ENCODE measurements at places on chromosomes 12 and 14.

DNA sequence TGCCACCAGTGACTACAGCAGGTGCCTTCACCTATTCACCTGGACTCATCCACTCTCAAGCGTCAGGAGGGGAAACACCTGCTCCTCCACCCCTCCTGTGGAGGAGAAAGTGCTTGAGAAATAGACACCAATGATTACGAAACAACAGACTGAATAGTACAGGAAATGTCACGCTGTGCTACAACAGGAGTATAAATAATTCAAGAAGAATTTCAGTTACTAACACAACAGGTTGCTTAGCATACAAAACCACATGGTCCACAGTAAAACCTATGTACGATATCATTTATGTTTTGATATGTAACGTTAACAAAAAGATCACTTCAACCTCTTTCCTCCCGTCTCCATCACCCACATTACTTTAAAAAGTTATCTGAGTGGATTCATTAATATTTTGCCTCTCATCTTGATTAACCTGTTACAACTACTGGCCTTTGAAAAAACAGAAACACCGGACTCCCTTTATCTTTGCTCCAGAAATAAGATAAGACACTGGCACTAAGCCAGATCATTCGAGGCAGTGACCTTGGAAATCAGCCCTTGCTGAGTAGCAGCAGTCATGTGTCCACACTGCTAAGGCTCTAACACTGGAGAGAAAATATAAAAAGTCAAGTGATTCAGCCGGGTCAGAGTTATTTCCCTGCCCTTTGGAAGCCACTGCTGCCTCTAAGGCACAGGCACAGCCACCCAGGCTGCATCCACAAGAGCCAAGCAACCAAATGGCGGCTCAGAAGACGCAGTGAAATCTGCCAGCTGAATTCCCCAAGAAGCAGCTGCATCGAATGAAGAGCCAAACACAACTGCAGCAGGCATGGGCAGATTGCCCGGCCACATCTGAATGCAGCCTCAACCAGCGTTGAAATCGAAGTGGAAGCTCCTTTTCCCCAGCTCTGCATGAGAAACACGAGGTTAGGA lies 40.9 kb downstream of the NT5DC3 start:
- DNase-seq = no peak

DNA sequence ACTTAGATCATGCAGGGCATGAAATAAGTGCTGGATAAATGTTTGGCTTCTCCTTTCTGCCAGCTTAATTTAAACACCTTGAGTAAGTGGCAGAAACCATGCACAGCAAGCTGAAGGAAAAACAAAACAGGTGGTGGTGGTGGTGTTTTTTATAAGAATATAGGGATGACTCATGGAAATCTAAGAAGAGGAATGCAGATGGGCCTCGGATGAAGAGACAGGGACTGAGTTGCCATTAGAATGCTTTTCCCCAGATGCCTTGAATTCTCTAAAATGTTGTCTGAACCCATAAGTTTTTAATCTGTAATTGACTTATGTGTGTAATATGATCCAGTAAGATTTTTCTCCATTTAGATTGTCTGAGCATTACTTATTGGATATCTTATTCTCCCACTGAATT lies 93.1 kb upstream of the ZDHHC17 start:
- DNase-seq = no peak

GRCh38 chr12:45939759-45940158 lies 50.6 kb downstream of the SCAF11 start:
- DNase-seq = no peak

- no peak for DNase-seq
These were observed 129.3 kb upstream of the RAP1B start for GRCh38 chr12:68481181-68481941.

- no peak for DNase-seq
These were observed 2.3 kb upstream of the SLC22A17 start for GRCh38 chr14:23354990-23355389.

- no peak for DNase-seq
These were observed 3.5 kb downstream of the IFI27 start for GRCh38 chr14:94113908-94114588.

GRCh38 chr12:75579552-75579951 lies 68.1 kb upstream of the KRR1 start:
- DNase-seq = no peak

- DNase-seq = no peak
These were observed 8.0 kb downstream of the PGAM5 start for GRCh38 chr12:132718644-132719043.

DNA sequence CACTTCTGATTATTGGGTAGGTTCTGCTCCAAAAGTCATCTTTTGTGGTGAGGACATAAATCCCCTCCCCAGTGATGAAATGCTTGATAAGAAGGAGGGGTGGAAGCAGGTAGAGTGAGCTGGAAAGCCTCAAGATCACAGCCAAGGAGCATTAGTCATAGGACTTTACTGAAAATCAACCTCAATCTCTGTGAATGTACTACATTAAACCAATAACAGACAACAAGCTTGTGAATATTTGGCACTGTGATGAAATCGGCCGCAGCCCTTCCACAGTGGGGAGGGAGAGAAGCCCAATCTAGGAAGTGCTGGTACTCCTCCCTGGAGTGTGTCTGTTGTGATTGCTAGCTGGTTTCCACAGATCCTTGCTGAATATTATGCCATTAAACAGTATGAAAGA lies 41.2 kb upstream of the PTCSC3 start:
- no peak for DNase-seq

DNA sequence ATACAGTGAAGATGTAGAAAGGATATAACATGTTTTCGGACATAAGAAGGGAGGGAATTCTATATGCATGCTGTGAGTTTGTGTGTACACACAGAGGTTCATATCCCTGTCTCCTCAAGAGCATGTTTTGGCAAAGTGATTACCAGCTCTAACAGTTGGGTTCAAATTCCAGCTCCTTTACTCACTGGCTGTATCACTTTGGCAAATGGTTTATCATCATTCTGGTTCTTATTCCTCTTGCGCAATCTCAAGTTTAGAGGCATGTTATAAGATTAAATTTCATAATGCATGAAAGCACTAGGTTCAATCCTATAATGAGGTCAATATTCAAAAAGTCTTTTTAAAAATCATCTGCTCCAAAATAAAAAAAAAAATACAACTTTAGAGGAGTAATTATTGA lies 107.7 kb upstream of the LRFN5 start:
- DNase-seq = no peak

DNA sequence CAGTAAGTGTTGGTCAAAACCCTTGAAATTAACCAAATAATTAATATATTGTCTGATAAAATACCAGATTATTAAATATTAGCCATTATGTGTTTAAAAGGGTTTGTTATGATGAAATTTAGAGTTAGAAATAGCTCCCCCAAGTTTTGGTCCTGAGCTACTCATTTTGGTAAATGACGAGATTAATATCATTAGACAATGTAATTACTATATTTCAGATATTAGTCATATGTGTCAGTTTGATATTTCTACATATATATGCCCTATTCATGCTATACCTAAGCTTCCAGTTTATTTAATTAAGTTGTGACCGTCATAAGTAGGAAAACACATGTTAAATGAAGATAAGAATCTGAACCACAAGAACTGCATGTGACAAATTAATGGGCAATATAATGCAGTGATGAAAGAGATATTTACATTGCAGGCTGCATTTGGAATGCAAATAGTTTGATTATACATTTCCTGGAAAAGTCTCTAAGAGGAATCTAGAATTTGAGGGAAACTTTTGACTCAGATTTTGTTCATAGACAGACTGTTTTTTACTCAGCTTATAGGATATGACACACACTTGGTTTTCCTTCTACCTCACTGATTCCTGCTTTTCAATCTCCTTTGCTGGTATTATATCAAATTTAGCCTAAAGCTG lies 70.5 kb downstream of the TBC1D30 start:
- no peak for DNase-seq

Measured in stimulated activated CD4-positive, alpha-beta T cell treated with anti-CD3 and anti-CD28 coated beads, Interleukin-2, amount 100 ng/mL, for 4 hours (primary cell).